D721Med (cell line): ENCODE measurements at places on chromosomes 3 and 15.

DNA sequence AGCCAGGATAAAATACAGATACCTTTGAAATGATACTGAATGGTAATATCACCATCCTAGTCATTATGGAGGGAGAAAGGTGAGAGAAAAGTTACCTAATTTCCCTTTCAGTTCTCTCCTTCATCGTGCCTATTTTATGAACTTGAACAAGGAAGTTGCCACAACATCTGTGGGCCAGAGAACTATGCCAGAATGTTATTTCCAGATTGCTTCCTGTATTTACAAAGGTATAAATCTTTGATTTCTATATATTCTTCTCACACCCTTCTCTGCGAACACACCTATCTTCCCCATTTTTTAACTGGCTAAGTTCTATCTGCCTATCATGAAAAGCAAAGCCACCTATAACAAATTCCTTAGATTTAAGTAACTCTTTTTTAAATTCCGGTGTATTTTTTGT is 163.6 kb upstream of the GRM7 start:
- no peak for DNase-seq

DNA sequence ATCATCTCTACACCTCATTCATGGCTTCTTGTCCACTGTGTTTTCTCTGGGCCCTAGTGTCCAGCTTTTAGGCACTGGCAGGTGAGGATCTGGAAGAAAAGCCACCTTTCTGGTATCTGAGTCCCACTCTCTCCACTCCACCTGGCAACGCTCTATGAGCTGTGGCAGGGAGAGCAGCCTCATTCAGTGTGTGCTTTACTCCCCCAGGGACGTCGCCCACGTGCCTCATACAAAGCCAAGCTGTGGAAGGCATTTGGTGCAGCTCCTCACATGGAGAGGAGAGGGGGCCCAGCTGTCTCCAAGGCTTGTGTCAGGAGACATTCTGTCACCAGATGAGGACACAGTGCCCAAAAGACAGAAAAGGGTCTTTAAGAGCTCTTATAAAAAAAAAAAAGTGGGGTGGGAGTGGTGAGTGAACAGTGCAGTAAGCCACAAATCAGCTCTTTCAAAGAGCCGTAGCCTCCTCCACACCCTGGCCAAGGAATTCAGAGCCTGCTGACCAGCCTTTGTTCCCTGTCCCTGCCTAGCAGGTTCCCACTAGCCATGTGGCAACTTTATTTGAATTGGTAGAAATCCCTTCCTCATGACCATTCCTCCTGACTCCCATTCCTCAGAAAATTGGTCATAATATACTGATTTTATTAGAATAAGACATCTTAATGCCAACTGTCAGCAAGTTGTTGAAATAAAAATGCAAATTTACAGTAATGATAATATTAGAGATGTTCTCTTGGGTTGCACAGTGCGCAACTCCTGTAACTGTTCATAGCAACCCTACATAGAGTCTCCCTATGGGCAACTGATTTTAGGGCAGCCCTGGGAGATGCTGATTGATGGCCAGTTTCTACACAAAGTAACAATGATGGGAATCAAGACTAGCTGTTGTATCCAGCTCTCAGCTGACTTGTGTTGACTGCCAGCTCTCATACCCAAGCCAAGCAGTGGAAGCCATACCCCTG is 29.5 kb downstream of the GALNT15 start:
- no peak for DNase-seq

GRCh38 chr3:150594150-150594549 is 9.0 kb upstream of the SELENOT start:
- DNase-seq: no peak

GRCh38 chr3:68088216-68088615 is 433.8 kb upstream of the SUCLG2 start:
- DNase-seq: no peak

- no peak for DNase-seq
These were observed 121.5 kb upstream of the COL8A1 start for GRCh38 chr3:99516936-99517335.

GRCh38 chr3:141940194-141940776 is 63.8 kb downstream of the ATP1B3 start:
- no peak for DNase-seq

GRCh38 chr3:31421314-31422048 is 111.2 kb upstream of the STT3B start:
- DNase-seq: no peak

- DNase-seq: no peak
These were observed 114.3 kb downstream of the CORO2B start for GRCh38 chr15:68693071-68693470.

DNA sequence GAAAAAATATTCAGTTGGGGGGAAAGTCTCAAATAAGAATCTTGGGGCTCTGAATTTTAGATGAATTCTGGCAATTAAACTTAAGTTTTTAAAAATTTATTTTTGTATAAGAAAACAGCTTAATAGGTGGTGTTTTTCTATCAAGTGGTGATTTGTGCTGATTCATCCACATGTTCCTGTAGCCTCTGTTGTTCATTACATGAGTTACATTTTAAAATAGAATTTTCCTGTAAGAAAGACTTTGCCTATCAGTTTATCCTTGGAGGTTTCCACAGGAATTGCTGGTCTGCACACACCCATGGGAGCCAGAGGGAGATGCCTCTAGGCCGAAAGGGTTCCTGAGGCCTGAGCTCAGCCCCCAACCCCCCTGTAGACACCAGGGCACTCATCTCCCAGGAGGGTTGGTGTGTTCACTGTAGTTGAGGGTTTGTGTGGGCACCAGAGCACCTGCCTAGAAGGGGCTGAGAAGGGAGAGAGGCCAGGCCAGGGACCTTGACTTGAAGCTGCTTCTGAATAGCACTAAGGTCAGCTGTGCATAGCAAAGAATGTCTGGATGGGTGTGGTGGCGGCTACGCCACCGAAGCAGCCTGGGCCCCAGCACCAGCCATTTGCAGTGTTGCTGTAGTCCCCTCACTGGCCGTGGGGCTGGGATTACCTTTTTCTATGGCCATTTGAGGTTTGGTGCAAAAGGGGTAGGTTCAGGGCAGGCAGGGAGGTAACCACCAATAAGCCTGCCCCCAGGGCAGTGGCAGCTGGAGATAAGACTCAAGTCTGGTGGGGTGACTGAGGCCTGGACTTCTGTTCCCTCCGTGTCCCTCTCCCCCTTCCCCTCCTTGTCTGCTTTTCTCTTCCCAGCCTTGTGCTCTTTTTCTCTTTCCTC is 11.9 kb downstream of the DNAJA4 start:
- DNase-seq: no peak

- DNase-seq: no peak
These were observed 95.4 kb downstream of the FRMD5 start for GRCh38 chr15:44099671-44100070.

GRCh38 chr3:71262364-71263265 is 320.9 kb downstream of the FOXP1 start:
- DNase-seq: no peak

DNA sequence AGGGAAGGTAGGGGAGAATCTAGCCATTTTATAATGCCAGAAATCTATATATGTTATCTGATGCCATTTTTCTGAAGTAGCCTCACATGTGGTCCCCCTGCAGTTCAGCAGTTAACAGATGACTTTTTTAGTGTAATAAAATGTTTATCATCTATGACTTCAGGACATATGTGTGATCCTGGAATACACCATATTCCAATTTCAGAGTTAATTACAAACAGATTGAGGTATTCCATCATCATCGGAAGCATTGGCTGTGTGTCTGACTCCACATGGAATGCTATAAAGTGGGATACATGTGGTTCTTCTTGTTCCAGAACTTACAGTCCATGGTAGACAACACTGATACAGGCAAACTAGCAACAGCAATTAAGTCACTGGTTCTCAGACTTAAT is 45.9 kb upstream of the LIMD1 start:
- no peak for DNase-seq

DNA sequence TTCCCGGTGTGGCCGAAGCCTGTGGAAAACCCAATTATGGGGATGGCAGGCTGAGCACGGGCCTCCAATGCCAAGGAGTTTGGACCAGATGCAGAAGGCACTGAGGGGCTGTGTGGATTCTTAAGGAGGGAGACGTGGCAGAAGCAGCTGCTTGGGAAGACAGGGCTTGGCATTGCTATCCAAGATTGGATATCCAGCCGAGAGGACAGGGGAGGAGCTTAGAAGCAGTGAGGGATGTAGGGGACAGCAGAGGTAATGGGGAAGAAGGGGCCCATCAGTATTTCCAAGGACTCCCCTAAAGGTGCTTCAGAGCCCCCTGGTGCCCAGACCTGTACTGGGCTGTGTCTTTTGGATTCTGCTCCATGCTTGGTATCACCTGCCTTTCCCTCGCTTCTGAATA is 112.8 kb upstream of the TLE3 start:
- DNase-seq: no peak

DNA sequence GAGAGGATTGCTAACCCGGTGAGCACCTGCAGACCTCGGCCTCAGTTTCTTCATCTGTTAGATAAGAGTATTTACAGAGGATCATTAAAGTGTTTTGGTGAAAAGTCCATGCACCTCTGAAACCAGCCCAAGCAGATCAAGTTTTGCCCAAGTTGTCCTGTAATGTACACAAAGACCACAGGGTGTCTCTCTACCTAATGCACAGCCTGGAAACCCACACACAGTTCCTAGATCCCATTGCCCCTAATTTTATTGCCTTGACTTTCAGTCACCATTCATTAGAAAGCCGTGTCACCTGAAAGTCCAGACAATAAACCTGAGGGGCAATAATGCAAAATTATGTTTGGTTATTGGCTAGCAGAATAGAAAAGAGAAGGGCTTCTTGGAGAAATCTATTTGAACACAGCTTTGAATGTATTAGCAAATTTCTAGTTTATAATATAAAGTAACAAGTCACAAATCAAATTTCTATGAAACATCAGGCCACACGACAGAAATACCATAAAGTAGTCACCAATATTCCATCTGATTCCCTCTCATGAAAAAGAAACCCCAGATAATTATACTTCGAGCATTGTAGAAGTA is 161.3 kb upstream of the SLC2A2 start:
- DNase-seq: no peak

DNA sequence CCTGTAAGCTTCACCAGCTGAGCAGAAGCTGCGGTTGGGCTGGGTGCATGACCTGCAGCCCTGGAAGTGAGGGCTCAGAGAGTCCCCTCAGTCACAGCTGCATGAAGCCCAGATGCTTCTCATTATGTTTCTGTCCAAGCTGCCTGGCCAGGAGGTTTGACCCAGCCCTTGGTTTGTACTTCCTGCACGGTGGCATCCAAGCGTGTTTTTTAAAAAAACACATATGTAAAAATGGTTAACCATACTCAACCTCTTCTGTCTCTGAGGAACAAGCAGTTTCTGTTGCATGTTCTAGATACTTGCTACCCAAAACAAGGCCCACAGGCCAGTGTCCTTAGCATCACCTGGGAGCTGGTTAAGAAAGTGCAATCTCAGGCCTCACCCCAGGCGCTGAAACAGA is 76.0 kb upstream of the ATP10A start:
- DNase-seq: no peak

DNA sequence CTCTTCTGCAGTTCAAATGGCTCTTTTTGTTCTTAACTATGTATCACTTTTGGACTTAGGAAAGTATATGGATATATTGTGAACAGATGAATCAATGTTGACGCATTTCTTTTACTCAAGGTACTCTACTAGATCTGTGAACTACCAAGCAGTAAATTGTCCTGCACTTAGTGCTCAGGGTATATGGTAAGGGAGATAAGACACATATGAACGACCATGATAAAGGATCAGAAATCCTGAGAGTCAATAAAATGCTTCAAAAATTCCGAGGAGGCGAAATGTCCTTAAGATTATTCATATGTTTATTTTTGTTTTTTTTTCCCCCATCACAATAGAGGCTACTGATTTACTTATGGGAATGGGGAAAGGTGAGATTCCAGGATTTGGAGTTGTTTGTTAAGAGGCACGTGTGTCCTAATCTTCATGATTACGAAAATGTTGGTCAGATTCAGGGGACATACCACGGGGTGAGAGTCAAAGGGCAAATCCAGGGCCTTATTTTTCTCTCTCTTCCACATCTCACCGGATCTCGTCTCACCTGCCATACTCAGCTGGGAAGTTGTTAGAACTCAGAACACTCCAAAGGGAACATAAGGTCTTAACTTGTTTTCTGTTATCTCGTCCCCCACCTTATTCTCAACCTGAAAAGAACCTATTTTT is 475.1 kb upstream of the TBL1XR1 start:
- no peak for DNase-seq

GRCh38 chr3:166270429-166270828 is 433.2 kb upstream of the BCHE start:
- DNase-seq: no peak

- no peak for DNase-seq
These were observed 544.6 kb upstream of the NECTIN3 start for GRCh38 chr3:110526777-110527727.

DNA sequence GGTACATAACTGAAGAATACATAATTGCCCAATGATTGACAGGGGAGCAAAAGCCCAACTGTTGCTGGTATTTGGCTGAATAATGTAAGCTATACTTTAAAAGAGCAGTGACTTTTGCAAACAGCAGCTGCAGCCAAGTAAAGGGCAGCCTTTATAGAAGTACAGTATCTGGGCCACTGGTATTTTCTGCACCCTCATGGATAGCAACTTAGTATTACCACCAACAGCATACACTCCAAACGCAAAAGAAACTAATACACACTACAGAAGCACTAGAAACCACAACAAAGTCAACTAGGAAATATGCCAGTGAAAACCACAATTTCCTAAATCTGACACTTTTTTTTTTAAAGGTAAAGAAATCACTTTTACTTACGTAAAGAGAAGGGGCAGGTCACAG is 206.1 kb downstream of the TIGIT start:
- no peak for DNase-seq

DNA sequence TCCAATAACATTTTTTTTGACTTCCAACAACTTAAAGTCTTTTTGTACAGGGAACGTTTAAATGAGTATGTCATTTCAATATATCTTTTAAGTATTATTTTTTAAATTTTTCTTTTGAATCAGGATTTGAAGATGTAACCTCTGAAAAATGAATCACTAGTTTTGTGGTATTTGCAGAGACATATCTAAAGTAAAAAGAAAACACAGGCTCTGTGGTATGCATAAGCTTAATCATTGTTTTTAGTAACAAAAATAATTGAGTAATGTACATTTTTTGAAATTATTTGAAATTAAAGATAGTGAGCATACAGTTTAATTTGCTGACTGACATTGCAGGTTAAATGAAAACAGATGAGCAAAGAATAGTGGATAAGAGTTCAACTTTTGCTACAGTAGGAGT is 531.3 kb downstream of the ROBO1 start:
- DNase-seq: no peak

- no peak for DNase-seq
These were observed 140.7 kb downstream of the IGF1R start for GRCh38 chr15:98789020-98789419.

GRCh38 chr3:114093016-114093380 is 36.5 kb downstream of the QTRT2 start:
- no peak for DNase-seq

GRCh38 chr3:43192028-43192427 is 86.1 kb upstream of the POMGNT2 start:
- DNase-seq: no peak

GRCh38 chr3:123621186-123621849 is 36.5 kb upstream of the HACD2 start:
- DNase-seq: no peak

DNA sequence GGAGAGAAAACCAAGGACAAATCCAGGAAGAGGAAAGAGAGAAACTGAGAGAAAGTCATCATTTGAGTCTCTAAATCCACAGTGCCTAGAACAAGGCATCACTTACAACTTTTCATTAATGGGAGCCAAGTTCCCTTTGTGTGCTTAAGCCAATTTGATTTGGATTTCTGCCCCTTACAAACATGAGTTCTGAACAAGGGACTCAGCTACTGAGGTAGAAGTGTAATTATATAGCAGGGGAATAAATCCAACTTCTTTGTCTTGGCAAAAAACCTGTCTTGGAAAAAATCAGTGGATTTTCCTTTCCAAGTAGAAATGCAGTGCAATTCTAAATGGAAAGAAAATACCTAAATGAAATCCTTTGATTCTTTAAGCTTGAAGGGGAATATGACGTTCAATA is 307.2 kb upstream of the CNTN3 start:
- no peak for DNase-seq
